ENCODE measurements at places on chromosomes 1 and 21. TPM values are rescaled to one million over a fixed set of nuclear protein-coding genes. Genes with fewer than 3 reads are reported as not detected.

DNA sequence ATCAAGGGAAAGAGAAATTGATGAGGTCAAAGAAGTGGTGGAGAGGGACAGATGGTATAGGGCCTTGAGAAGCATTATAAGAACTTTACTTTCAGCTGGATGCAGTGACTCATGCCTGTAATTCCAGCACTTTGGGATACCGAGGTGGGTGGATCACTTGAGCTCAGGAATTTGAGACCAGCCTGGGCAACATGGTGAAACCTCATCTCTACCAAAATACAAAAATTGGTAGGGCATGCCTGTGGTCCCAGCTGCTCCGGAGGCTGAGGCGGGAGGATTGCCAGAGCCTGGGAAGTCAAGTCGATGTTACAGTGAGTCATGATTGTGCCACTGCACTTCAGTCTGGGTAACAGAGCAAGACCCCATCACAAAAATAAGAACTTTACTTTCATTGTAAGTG is 5.7 kb downstream of the TMEM50A start:
- DNase-seq, result no peak

DNA sequence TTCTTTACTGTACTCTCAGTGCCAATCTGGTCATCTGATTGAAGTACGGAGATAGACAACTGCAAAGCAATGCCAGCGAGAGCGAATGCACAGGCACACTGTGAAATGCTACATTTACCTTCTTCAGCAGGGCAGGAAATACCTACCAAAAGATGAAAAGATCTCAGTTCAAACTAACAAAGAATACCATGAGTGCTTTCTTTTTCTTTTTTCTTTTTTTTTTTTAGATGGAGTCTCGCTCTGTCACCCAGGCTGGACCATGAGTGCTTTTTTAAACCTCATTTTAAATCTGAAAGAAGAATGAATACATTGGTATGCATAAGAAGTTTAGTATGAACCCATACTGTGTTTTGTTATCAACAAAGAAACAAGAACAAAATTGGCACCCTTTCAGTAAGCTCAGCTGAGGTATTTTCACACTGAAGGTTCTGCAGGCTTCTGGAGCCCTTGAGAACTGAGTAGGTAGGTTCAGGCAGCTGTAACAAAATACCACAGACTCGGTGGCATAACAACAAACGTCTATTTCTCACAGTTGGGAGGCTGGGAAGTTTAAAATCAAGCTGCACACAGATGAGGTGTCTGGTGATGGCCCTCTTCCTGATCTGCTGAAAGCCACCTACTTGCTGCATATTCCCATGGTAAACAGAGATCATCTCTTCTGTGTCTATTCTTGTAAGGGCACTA is 1.7 kb upstream of the CHI3L2 start:
- DNase-seq, result no peak

DNA sequence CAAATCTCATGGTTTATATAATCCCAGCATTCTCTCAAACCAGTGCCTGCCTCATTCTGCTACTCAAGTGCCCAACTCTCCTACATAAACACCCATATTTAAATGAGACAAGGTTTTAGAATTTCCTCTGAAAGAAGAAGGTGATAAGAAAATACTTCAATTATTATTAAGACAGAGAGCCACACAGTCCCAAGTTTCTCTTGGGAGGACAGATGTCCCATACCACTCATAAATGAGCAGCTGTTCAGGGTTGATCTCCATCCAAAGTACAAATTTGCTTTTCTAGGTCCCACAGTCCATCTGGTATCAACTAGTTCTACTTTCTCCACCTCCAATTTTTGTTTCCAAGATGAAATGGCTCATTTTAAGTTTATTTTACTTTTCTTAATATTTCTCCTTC is 11.3 kb downstream of the DCAF8 start:
- DNase-seq, result no peak

DNA sequence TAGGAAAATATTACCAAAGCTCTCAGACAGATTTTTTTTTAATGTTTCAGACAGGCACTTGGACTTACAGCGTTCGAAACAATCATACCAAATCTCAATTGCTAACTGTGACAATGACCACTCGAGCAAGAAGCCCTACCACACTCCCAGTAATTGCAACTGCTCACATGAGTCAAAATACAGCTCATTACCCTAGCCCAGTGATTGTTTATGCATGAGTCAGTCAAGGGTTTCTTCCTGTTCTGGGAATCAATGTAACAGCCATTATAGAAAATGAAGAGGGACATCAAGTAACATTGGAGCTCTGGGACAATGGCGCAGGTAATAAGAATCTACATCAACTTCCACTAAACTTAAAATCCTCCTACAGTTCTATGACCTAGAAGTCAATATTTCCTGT is 56.1 kb upstream of the SH3GLB1 start:
- no peak for DNase-seq

DNA sequence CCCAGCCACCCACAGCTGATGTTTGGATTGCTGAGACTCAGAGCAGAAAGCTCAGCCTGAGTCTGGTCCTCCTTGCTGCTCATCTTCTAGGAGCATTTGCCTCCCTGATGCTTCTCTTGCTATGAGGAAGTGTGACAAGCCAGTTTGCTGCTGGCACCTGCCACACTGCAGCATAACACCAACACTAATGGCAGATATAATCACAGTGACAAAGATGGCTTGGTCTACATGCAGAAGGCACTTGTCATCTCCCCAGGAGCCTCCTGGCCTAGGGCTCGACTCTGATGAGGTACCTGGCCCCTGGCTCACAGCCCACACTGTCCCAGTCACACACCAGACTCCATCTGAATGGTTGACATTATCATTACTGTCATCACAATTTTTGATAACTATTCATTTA is 13.9 kb upstream of the PSMB2 start:
- DNase-seq, result no peak

- DNase-seq, result no peak
These were observed 51.8 kb upstream of the H6PD start for GRCh38 chr1:9182784-9183257.

SUSD4 gene
- 4.6 TPM for polyA plus RNA-seq

GUCA2A gene
- not detected for polyA plus RNA-seq

TTC22 gene
- polyA plus RNA-seq, result 0.05 TPM

- DNase-seq, result no peak
These were observed 54.3 kb upstream of the GOLT1A start for GRCh38 chr1:204268101-204268500.

GRCh38 chr1:181661569-181661968 is 178.3 kb downstream of the CACNA1E start:
- DNase-seq, result no peak

SYTL1 gene
- polyA plus RNA-seq, result 0.49 TPM

DNA sequence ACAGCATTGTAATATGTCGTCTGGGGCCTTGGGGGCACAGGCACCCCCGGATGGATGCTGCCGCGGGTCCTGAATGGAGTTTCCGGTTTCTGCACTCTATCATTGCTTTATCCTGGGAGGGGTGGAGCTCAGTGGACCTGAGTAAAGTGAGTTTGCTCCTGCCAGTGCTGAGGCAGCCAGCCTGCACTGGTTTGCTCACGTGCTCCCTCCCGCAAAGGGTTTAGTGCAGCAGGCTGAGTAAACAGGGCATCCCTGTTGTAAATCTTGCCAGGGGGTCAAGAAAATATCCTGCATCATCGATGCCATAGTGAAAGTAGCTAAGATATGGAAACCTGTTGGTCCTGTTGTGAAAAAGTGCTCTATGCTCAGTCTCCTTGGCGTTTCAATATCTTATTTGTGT is 85.6 kb upstream of the BRINP3 start:
- DNase-seq, result no peak

All from forelimb muscle (tissue), 1 donor.